Esophagus squamous epithelium (tissue), 5 donors: ENCODE measurements at places on chromosomes 1 and 21.

- no peak for DNase-seq
Measured at GRCh38 chr1:210123924-210124589, 108.5 kb upstream of the SERTAD4 start.

GRCh38 chr1:25435397-25436108 is 4.9 kb downstream of the MACO1 start:
- DNase-seq = no peak

DNA sequence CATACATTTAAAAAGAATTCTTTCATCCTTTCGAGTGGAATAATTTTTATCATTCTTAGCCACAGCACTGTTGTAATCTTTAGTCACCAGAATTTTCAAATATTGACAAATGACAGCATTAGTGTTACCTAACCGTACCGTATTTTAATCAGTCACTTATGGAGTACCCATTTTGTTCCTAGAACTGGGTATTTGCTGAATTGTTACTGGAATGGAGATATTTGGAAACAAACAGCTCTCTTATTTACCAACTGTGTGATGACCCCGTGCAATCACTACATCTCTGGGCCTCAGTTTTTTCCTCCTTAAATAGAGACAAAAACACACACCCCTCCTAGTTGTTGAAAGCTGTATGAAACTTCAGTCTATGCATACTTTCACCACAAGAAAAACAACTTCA is 7.9 kb upstream of the XCL2 start:
- DNase-seq = no peak

DNA sequence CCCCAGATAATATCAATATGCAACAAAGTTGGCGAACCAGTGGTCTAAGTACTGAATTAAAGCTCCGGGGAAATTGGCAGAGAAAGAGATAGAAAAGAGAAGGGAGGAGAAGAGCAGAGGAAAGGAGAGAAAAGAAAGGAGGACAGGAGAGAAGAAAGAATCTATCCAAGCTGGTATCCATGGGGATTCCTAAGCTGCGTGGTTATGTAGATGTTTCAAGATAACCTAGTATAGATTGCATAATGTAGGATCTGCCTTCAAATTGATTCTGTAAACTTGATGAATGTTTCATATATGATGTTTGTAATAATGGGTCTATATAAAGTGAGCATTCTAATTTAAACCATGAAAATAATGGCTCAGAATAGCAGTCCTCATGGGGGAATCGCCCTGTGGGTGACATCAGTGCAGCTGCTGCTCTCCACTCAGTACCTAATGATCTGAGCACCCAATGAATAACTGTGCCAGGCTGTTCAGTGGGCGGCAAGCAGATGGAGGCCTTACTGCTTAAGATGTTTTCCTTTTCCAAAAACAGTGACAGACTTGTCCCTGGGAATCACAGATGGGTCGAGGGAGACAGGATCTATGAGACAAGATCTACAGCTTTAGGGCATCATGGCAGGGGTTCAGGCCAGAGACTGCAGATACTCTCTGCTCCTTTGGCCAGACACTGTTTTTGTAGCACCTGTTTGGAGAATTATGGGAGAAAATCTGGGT is 78.0 kb downstream of the LAMC2 start:
- no peak for DNase-seq

GRCh38 chr1:3314491-3315381 is 139.7 kb upstream of the ARHGEF16 start:
- DNase-seq = no peak

DNA sequence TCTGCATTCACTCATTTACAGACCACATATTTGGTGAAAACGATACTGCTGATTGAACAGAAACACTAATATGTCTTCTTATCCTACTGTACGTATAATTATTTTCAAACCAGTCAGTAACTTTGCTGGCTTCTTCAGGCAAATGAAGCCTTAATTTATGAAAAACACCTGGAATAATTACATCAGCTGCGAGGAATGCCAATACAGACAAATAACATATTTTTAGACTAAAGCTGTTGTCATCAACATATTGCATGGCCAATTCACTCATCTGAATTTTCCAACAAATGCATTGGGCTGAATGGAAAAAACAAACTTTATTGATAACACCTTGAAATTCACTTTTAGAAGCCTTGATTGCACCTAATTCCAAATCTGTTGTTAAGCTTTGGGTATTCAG is 165.9 kb downstream of the HLX start:
- no peak for DNase-seq

DNA sequence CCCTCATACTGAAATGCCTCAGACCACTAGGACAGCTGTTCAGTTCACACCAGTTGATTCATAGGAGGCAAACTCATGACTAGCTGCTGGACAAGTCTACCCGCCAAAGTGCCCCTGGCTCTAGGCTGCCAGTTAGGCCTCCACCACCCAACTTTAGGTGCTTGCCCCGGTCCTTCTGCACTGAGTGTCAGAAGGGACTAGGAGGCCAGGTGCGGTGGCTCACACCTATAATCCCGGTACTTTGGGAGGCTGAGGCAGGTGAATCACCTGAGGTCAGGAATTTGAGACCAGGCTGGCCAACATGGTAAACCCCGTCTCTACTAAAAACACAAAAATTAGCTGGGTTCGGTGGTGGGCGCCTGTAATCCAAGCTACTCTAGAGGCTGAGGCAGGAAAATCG is 18.9 kb downstream of the LY9 start:
- DNase-seq = no peak

DNA sequence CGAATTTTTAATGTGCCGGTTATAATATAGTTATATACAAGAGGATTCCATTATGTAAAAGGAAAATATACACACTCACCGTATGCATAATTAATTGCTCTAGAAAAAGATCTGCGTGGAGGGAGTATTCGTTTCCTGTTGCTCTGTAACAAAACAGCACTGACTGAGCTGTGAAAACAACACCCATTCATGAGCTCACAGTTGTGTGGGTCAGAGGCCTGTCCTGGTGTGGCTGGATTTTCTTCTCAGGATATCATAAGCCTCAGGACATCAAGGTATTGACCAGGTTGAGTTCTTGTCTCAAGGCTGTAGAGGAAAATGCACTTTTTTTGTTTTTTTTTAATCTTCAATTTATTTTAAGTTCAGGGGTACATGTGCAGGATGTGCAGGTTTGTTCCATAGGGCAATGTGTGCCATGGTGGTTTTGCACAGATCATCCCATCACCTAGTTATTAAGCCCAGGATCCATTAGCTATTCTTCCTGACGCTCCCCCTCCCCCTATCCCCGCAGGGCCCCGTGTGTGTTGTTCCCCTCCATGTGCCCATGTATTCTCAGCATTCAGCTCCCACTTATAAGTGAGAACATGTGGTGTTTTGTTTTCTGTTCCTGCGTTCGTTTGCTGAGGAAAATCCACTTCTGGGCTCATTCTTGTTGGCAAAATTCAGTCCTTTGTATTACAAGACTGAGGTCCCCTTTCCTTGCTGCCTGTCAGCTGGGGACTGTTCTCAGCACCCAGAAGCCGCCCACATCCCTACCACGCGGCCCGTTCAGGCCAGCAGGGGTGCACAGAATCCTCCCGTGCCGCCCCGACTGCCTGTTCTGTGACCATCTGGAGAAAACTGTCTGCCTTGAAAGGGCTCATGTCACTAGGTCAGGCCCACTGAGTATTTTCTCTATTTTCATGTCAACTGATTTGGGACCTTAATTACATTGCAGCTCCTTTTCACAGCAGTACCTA is 87.4 kb upstream of the ERRFI1 start:
- DNase-seq = no peak

DNA sequence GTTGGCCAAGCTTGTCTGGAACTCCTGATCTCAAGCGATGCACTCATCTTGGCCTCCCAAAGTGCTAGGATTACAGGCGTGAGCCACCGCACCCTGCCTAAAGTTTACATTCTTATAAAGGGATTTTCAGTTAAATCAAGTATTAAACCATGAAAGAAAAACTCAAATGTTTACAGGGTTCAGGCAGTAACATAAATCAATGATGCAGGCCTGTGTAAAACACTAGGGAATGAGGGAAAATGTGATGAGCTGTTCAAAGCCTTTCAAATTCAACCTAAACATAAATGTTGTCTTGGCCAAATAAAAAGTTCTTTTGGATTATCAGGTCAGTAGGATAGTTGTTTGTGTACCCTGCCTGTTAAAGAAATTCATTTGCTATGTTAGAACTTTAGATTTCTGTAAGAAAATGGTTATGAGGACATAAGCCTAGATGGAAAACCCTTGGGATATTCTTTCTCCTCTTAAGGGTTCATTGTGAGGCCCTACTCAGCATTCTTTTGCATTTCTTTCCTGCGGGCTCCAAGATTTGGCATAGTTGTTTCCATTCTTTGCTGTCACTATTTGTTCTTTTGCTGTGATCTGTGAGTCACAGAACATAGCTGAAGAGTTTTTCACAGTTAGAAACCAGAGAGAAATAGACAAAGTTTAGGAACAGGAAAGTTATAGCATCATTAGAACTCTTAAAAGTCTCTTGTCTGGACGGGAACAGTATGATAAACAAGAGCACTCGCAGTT is 8.9 kb upstream of the ZRANB2 start:
- no peak for DNase-seq

DNA sequence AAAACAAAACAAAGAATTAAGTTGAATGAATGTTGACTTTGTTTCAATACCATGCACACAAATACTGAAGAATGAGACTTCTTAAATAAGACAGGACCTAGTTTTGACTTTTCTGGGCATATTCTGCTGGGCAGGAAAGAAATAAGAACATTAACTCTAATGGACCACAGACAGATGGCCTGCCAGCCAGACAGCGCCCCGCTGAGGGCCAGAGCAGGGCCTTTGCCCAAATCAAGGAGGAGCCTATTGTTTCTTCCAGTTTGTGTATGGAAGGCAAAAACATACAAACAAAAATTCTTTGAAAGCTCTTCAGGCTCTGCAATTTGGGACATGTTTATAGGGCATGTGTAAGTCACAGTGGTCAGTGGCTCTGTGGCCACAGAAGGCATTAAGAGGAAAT is 44.4 kb upstream of the KIF26B start:
- no peak for DNase-seq

DNA sequence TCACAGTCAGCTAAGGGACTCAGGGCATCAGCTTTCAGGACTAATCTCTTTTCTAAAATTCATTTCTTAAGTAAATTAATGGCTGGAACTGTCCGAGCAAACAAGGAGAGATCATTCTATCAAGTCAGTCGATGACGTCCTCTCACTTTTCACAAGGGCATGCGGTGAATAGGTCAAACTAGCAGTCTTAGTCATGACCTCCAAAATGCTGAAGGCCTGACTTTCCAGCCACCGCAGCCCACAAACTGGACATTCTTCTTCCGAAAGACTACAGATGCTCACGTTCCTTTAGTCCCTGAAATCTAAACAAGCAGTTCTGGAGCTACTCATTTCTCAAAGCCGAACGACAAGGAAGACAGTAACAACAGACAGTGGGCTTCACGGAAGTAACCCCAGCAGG is 127.9 kb downstream of the TIAM1 start:
- no peak for DNase-seq

DNA sequence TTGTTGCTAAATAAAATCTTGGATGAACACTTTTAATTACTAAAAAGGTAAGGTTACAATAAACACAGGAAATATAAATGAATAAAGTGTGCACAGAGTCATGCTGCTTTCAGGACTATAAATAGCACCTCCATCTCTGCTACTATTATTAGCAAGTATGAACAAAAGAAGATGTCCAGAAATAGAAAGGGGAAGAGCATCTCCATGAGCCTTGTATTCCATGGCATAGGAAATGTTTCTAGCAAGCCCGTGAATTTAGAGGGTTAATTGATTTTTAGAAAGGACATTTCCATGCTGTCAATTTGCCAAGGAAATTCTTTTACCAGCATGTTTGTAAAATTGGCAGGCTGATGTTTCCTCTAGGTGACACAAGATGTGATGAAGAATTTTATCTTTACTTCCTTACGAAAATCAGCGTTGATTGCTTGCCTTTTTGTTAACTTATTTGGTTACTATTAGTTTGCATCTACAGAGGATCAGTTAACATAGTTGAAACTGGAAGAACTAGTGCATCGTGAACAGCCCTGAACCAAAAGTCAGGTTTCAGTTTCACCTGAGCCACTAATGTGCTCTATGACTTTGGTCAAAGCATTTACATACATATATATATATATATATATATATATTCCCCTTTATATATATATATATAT is 45.3 kb downstream of the NR5A2 start:
- no peak for DNase-seq

GRCh38 chr1:10852018-10852417 is 55.6 kb upstream of the CASZ1 start:
- no peak for DNase-seq

DNA sequence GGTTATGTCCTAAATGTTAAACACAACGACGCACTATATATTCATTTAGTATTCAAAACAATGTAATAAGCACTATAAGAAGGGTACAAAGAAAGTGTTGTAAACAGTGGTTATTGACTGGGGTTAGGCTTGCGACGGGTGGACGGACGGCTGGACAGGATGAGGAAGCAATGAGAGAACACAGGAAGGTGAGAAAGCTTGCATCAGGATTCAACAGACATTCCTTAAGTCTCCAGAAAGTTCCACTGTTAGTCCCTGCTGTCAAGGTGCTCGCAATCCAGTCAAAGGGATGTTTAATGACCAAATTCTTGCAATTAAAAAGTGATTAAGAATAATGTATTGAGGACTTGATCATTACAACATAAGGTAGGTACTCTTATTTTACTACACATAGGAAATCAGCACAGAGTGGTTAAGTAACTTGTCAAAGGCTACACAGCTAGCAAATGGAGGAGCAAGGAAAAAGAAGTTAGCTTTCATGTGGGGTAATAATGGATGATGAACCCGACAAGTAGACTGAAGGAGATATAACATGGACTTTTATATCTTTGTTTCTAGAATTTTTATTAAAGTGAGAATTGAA is 994 bp upstream of the ACBD6 start:
- no peak for DNase-seq

- peak; percentile 73 for DNase-seq
Measured at GRCh38 chr1:2194898-2195673, 514 bp upstream of the FAAP20 start.

- no peak for DNase-seq
Measured at GRCh38 chr1:89041119-89041641, 18.5 kb upstream of the GBP3 start.

GRCh38 chr1:42006836-42007235 is 88.1 kb upstream of the HIVEP3 start:
- DNase-seq = no peak

GRCh38 chr1:221620437-221621384 is 121.2 kb downstream of the DUSP10 start:
- DNase-seq = no peak

DNA sequence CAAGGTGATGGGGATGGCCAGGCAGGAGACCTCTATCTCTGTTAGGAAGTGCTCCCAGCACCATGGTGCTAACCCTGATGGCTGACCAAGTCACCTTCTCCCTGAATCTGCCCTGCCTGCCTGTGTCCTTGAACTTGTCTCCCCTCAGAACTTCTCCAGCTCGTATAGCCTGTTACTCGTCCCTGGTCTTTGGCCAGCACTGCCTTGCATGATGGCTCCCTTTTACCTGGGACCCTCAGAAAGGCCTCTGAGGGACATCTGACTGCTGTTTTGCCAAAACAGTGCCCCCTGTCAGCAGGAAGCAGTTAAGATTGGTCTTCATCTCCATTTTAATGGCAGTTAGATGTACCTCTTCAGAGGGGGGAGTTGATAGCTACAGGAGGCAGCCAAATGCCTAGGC is 148.3 kb downstream of the RHOU start:
- DNase-seq = no peak
